ENCODE measurements at places on chromosomes 13 and 19.

GRCh38 chr19:56088497-56089215 is 32.4 kb downstream of the ZNF787 start:
- no peak for DNase-seq

- no peak for DNase-seq
Observed at GRCh38 chr19:10683064-10683426, 18.2 kb upstream of the QTRT1 start.

GRCh38 chr13:106467427-106468122 is 67.9 kb downstream of the EFNB2 start:
- no peak for DNase-seq

DNA sequence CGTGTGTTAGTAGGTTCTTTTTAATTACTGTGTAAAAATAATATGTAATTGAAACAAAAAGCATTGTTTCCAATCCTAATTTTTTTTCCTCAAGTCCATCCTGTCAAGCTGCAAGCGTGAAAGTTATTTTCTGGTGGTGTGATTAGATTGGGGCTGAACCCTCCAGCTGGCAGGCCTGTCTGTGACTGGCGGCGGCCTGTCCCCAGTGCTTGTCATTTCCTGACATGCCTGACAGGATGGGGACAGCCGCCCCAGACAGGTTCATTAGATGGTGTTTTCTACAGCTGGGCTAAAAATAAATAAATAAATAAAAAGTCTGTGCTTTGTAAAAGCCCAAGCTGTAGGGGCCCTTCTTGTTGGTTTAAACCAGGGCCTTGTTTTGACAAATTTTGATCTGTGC is 53.7 kb upstream of the MAB21L1 start:
- no peak for DNase-seq

DNA sequence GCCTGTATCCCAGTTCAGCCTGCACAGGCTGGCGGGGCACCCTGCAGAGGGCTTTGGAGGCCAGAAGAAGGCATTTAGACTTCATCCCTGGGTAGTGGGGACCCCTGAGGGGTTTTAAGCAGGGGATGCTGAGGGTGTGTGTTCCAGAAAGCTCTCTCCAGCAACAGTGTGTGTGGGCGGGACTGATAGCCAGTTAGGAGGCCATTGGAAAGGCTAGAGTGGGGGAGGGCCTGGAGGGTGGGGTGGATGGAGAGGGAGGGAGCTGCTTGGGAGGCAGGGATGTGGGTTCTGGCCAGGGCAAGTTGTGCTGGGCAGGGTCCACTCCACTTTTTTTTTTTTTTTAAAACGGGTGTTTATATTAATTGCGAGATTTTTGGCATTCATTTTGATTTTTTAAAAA is 28.3 kb downstream of the LYL1 start:
- DNase-seq, result no peak

DNA sequence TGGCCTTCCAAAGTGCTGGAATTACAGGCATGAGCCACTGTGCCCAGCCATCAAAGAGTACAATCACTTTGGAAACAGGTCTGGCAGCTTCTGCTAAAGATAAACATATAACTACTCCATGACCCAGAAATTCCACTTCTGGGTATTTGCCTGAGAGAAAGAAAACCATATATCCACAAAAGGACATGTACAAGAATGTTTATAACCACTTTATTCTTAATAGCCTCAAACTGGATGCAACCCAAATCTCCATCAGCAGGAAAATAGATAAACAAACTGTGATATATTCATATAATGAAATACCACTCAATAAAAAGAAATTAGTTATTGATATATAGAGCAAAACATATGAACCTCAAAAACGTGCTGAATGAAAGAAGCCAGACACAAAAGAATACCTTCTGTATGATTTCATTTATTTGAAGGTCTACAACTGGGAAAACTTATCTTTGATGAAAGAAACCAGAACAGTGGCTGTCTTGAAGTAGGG is 40.5 kb downstream of the TEX26 start:
- no peak for DNase-seq

GRCh38 chr19:1690699-1691307 is 38.4 kb upstream of the TCF3 start:
- DNase-seq, result no peak

GRCh38 chr13:22218797-22219196 is 547.9 kb downstream of the FGF9 start:
- DNase-seq, result no peak

DNA sequence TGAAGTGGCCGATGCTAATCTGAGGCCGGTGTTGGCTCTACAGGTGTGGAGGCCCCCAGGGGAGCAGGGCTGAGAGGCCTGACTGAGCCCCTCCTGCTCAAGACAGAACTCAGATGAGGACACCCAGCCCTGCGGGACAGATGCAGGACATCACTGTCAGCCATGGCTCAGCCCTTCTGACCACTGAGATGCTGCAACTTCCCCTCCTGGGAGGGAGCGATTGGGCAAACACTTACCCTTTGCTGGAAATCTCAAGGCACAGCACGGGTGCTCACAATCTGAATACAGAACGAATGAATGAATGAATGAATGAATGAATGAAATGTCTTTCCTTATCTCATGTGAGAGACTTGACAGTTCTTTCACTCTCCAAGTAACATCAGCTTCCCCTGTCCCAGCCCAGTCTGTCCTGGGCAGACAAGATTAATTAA is 3.5 kb upstream of the SIGLEC7 start:
- DNase-seq, result no peak

DNA sequence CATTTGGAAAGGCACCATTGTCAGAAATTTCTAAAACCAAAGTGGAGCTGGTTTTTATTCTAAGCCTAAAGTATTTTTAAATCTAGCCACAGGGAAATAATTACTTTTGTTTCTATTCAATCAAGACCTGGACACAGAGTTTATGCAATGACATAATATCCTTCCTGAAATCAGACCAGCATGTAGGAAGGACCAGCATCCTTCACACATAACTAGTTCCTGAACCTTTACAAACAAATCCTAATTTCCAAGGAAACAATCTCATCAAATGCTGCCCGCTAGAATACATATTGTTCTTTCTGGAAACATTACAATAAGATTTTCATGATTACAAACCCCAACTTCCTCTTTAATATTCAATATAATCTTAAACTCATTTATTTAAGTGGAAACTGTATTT is 1.5 kb downstream of the STARD13 start:
- DNase-seq, result no peak

GRCh38 chr19:51422053-51422448 is 4.6 kb upstream of the SIGLEC10 start:
- DNase-seq, result peak; percentile 76

- no peak for DNase-seq
Observed at GRCh38 chr13:42002066-42002465, 41.2 kb upstream of the VWA8 start.

GRCh38 chr19:49393881-49394280 is 5.8 kb downstream of the KASH5 start:
- no peak for DNase-seq

Data from GM19239 (cell line).